ENCODE measurements at places on chromosomes 6 and 20.

DNA sequence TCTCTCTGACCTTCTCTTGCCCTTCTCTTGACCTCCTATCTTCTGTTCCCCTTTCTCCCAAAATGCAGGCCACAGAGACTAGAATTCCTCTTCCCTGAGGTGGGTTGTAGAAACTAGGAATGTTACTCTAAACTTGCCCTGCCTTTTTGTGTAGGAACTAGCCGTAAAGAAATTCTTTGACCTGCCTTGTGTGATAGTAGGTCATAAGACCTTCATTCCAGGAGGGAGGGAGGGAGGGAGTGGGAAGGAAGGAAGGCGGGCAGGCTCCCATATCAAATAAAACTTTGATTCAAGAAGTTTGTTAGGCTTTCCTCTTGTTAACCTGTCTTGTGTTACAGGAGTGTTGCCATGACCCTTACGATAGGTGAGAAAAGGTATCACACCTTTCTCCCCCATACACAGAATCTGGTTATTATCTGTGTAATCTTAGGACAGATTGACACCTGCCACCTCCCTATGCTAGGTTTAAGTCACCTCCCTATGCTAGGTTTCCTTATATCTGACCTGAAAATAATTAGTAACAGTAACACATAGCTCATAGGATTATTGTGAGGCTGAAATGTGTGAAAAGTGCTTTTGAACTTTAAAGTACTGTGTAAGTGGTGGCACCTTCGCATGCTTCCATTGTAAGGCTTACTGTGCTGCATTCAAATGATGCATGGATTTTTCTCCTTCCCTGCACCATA lies 32.6 kb upstream of the FUCA2 start:
- DNase-seq, result no peak

- DNase-seq, result no peak
Measured at GRCh38 chr6:125827788-125828320, 37.1 kb downstream of the NCOA7 start.

- no peak for DNase-seq
Measured at GRCh38 chr6:42618105-42618504, 54.3 kb downstream of the UBR2 start.

DNA sequence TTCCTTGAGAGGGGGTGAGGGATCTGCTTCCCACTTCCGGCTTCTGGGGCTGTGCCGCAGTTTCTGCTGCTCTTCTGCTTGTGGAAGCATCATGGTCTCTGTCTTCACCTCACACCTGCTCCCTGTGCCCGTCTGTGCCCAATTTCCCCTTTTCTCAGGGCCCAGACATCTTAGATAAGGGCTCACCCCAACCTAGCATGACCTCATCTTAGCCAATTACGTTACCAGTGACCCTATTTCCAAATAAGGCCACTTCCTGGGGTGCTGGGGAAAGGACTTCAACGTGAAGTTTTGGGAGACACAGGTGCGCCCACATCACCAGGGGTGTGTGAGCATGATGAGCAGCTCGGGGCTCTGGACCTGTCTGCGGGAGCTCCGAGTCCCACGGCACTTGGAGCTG lies 20.7 kb upstream of the RBBP8NL start:
- DNase-seq, result no peak

GRCh38 chr6:149024361-149024760 lies 277.5 kb downstream of the UST start:
- DNase-seq, result no peak

GRCh38 chr6:105135056-105135455 lies 44.8 kb downstream of the POPDC3 start:
- no peak for DNase-seq

- DNase-seq, result no peak
Measured at GRCh38 chr6:125869427-125869826, 78.7 kb downstream of the NCOA7 start.

- peak; percentile 13 for DNase-seq
Measured at GRCh38 chr6:1770435-1770843, 160.7 kb downstream of the FOXC1 start.

DNA sequence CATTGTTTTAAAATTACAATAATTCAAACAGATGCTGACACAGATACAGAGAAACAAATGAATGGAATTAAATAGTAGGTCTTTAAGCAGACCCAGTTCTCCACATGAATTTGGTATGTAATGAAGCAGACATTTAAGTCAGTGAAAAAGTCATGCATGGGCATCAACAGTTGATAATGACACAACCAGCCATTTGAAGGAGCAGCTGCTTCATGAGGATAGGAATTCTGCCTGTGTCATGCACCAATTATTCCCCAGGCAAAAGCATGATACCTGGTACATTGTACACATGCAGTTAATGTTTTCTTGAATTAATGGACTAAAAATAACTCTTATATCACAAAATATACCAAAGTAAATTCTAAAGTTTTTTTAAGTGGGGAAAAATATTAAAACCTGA lies 11.2 kb upstream of the HEY2 start:
- DNase-seq, result no peak

DNA sequence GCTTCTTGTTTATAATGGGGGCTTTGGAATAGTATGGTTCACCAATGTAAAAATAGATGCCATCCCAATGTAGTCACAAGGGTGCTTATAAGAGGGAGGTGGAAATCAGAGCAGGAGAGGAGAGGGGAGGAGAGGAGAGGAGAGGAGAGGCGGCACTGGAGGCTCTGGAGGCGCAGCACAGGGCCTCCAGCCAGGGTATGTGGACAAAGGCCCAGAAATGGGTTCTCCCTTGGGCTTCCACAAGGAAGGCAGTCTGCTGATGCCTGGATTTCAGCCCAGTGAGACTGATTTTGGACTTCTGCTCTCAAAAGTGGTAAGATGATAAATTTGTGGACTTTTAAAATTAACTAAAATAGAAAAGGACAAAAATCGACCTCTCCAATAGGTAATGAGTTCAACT lies 116.8 kb downstream of the RNASET2 start:
- no peak for DNase-seq

DNA sequence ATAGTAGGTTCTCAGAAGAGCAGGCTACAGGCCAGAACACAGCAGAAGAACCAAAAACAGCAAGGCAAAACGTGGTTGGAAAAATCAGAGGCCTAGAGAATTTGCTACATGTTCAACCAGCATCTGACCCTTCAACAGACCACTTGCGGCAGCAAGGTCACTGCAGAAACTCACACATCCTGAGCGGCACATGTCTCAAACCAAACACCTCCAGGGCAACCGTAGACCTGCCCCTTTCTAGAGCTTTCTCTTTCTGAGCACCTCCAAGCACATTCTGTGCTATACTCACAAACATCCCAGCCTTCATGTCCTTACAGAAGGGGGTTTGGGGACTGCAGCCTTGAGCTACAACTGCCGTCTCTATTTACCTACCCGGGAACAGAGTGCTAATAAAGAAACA lies 52.6 kb downstream of the GFOD1 start:
- no peak for DNase-seq

DNA sequence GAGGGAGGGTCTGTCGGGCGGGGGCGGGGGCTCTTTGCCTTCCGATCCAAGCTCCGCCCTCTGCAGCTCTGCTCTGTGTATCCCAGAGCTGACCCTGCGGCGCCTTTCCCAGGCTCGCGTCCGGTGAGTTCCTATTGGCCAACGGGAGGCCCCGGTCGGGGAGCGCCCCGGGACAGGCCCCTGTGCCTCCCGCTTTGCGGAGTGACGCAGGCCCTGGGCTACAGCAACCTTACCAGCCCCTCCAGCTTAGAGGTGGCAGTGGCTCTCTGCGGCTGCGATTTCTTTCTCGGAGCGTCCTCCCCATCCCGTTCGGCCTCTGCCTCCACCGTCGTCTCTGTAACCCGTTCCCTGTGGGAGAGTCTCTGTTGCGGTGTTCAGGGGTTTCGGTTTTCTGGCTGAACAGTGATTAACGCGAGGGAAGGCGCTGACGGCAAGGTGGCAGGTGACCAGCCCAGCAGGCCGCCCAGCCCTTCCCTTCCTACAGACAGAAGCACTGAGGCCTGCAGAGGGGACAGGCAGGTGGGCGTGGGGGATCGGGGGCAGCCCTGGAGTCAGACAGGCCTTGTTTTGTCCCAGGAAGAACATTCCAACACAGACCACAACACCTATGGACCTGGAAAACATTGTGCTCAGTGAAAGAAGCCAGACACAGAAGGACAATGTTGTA lies 18.1 kb upstream of the CEBPB start:
- DNase-seq, result no peak

DNA sequence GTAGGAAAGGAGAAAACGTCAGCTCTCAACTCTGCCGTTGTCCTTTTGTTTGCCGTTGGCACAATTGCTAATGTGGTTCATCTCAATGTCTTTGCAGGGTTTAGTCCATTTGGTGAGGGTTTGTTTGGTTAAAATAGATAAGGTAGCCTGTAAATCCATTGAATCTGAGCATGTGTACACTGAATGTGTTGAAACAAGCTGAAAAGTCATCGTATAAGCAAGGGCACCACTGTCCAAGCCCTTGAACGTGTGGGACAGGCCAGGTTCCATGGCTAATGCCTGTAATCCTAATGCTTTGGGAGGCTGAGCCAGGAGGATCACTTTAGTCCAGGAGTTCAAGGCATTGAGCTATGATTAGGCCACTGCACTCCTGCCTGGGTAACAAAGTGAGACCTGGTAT lies 224.7 kb upstream of the PLCB4 start:
- DNase-seq, result no peak

GRCh38 chr6:102766963-102767362 lies 1373.5 kb downstream of the GRIK2 start:
- DNase-seq, result no peak

DNA sequence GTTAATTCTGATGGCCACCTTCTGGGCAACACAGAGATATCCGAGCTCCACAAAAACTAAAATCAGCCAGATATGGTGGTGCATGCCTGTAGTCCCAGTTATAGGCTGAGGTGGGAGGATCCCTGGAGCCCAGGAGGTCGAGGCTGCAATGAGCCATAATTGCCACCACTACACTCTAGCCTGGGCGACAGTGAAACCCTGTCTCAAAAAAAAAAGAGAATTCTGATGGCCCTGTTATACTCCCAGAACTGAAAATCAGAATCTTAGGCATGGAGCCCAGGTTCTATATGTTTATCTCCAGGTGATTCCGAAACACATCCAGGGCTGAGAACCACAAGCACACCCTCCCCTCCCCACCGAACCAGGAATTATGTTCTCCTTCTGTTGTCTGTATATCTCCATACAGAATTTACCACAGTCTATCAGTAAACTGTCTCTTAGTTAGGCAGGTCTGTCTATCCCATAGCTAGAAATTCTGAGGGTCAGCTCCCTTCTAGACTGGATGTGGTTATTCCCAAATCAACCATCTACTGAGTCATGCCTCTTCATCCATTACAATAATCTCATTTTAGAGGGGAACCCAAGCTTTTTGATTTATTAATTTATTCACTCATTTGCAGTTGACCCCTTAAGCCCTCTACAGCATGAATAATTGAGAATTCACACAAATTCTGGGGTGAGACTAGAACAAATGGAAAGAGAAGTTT lies 24.8 kb upstream of the CCND3 start:
- no peak for DNase-seq

DNA sequence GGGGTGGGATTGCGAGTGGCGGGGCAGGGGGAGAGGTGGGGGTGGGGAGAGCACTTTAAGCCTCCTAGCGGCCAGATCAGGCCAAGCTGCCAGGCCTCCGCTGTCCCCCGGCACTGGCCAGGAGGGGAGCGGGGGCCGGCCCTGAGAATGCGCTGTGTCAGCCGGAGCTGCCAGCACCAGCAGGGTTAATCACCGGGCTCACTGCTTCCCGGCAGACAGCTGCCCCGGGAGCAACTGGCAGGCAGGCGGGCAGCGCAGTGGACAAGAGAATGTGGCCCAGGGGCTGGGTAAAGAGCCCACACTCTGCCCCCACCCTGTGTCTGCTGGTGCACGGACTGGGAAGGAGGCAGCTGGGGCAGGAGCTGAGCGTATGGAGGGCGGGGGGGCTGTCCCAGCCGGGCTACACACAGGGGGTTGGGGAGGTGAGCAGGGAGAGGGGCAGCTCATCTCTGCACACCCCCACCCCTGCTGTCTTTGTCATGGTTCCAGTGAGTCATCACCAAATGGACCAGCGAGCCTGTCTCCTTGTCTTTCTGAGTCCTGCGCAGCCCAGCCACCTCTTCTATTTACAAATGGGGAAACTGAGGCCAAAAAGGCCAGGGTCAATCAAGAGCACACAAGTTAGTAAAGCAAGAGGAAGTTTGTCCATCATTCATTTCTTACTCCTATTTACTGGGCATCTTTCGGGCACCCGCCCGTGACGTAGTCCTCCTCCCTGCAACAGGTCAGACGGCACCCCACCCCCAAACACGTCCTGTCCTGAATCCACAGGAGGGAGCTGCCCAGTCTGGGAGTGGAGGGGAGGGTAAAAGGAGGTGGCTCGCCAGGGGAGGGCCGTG lies 2.1 kb upstream of the LAMA5 start:
- no peak for DNase-seq

DNA sequence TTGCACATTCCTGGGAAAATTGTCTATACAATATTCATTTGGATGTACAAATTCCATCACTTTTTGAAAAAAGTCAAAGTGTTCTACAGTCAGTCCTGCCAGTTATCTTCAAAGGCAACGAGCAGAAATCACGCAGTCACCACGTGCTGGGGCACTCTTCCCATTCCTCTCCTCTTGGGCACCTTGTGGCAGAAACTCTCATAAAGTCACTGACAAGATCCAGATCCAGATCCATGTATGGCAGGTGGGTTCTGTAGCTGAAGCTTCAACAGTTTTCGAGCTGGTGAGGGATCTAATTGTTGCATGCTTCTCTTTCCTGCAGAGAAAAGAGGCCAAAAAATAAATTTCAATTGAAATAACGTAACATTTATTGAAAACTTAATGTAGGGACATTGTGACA lies 6.7 kb upstream of the NDRG3 start:
- no peak for DNase-seq

DNA sequence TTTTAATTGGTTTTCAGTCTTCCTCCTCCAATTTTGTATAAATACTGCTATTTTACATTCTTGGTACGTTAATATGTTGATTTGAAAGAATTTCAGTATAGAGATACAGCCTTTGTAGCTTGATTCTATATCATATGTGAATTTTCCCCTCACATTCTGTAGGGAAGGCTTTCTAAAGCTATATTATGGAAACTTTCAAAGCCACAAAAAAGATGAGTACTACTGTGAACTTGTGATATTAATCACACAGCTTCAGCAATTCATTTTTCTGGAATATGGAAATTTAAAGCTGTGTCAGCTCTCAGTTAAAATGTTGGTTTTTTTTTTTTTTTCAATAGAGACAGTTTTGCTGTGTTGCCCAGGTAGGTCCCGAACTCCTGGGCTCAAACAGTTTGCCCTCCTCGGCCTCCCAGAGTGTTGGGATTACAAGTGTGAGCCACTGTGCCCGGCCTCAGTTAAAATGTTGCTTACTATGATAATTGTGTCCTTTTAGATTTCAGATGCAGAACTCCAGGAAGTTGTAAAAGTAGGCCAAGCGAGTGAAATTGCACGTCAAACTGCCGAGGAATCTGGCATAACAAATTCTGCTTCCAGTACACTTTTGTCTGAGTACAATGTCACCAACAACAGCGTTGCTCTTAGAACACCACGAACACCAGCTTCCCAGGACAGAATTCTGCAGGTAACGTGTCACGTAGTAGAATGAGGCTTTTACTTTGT lies 20.6 kb downstream of the CDC5L start:
- DNase-seq, result no peak

GRCh38 chr6:135170849-135171248 lies 10.3 kb upstream of the MYB start:
- no peak for DNase-seq

Data from activated gamma-delta T cell treated with anti-CD3 and anti-CD28 coated beads, Interleukin-2, amount 50 U/mL, for 16 hours (primary cell).